Ovary (tissue), 10 donors: ENCODE measurements at places on chromosomes 3 and 15. TPM values are rescaled to one million over a fixed set of nuclear protein-coding genes. Genes with fewer than 3 reads are reported as not detected.

The CNTN4 gene
- 3.0 TPM for total RNA-seq

The PP2D1 gene
- not detected for total RNA-seq

The SH2D7 gene
- not detected for total RNA-seq

The CP gene
- 22.3 TPM for total RNA-seq

The SFMBT1 gene
- total RNA-seq = 10.0 TPM

The ACTRT3 gene
- total RNA-seq = 0.34 TPM
